ENCODE measurements at places on chromosomes 4 and X.

- DNase-seq: no peak
Measured at GRCh38 chr4:7310451-7310850, 118.1 kb downstream of the SORCS2 start.

GRCh38 chr4:184644553-184645307 lies 4.5 kb downstream of the CASP3 start:
- DNase-seq: no peak

GRCh38 chrX:39564751-39565150 lies 533.0 kb downstream of the BCOR start:
- DNase-seq: no peak

GRCh38 chr4:176614793-176615192 lies 177.9 kb downstream of the VEGFC start:
- no peak for DNase-seq

DNA sequence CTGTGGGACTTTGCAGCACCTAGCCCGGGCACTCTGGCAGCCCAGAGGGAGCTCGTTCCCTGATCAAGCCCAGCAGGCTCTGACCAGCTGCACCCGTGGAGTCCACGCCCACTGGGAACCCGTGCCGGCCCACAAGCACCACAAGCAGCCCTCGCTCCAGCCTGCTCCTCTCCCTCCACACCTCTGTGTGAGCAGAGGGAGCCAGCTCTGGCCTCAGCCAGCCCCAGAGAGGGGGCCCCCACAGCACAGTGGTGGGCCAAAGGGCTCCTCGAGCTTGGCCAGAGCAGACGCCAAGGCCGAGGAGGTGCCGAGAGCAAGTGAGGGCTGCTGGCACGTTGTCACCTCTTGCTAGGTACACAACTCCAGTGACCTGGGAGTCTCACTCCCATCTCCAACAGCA lies 5.1 kb upstream of the UGT2A1 start:
- no peak for DNase-seq

DNA sequence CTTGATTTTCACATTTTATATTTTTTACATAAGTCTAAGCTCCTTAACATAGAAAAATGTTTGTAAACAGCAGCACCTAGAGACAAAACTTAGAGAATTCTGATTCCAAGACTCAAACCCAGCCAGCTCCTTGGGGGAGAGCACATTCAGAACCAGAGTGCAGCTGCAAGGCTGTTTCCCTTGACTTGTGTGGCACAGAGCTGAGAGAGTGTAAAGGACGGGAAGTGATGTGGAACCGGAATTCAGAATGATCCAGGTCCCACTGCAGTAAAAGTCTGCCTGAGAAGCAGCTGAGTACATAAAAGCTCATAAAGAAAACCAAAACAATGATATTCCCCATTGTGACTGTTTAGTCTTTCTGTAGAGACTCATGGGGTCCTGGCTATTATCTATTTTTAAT lies 713.8 kb downstream of the RAB28 start:
- DNase-seq: no peak

GRCh38 chr4:7366954-7367353 lies 67.8 kb downstream of the PSAPL1 start:
- no peak for DNase-seq

- no peak for DNase-seq
Measured at GRCh38 chr4:175953960-175954521, 111.6 kb upstream of the WDR17 start.

GRCh38 chrX:70219938-70220764 lies 14.3 kb upstream of the AWAT1 start:
- no peak for DNase-seq

GRCh38 chr4:110034026-110034393 lies 121.3 kb downstream of the EGF start:
- no peak for DNase-seq

- DNase-seq: no peak
Measured at GRCh38 chr4:55330241-55330640, 15.8 kb upstream of the SRD5A3 start.

DNA sequence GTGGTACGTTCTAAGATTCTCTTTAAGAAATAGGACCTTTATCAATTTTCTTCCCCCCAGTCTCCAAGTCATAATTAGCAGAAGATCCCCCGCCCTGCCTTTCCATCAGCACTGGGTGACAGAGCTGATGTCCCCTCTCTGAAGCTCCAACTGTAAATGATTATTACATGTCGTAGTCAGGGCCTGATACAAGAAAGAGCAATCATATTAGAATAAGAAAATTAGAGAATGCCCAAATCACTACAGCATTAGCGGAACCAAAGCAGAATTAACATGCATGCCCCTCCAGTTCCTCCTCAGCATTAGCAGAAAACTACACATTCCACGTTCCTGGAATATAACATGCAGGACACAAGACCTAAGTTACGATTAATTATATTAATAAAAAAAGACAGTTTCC lies 717 bp downstream of the GPM6B start:
- no peak for DNase-seq

DNA sequence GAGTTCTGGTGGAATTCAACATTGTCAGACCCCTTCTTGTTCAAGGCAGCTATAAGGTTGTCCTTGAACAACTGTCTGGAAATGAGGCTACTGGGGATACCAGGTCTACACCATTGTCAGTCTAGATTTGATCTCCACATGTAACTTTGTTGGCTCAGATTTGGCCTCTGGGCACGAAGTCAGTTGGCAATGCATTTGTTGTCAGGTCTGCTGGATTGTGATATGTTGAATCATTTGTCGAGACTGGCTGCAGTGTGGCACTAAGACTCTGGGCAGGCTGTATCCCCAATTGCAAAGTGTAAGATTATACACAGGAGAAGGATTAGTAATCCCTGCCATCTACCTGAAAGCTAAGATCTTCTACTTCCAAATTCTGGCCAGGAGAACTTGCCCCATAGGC lies 26.5 kb downstream of the ZNF81 start:
- no peak for DNase-seq

- no peak for DNase-seq
Measured at GRCh38 chr4:87856816-87857215, 24.0 kb downstream of the MEPE start.

DNA sequence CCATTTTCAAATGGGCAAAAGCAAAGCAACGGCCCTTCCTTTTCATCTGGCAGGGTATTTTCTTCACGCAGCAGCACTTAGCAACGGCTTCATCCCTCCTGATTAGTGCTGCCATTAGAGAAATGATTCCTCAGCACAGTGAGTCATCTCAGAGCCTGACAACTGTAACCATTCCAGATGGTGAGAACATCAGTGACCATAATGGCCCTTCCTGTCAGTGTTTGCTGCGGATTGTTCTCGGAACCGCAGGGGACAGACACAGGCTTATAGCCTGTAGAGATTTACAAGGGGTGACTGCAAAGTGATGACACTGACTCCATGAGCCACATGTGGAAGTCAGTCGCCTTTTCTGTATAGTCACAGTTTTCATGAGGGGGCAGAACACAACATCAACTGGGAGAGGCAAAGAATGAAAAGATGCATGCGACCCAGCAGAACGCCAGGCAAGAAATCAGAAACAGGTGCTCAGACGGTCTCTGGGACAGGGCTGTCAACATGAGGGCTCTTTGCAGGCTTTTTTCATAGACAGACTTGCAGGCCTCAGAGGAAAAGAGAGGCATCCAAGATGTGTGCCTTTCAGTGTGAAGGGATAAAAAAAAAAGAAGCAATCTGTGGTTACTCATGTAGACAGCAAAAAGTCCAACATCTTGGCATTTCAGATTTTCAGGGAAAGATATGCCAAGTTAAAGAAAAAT lies 69.9 kb upstream of the FBXW7 start:
- DNase-seq: peak; percentile 16

DNA sequence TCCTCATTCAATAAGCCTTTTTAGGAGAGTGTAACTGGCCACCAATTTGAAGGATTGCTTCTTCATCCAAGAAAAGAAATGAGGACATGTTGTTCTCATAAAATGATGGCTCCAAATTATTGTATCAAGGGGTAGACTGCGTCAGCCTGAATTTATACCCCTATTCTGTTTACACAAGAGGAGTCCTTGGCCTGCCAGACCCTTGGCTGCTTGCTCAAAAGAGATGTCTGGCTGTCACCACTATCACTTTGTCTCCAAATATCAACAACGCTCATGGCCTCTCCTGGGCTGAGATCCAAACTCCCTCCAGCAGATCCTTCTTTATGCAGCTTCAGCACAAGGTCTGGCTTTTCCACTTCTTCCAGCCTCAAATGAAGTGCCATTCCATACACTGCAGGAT lies 127.9 kb downstream of the OR13H1 start:
- peak; percentile 9 for DNase-seq

- no peak for DNase-seq
Measured at GRCh38 chrX:30637874-30638815, 15.1 kb upstream of the GK start.

GRCh38 chr4:9893329-9894108 lies 112.1 kb downstream of the DRD5 start:
- no peak for DNase-seq

DNA sequence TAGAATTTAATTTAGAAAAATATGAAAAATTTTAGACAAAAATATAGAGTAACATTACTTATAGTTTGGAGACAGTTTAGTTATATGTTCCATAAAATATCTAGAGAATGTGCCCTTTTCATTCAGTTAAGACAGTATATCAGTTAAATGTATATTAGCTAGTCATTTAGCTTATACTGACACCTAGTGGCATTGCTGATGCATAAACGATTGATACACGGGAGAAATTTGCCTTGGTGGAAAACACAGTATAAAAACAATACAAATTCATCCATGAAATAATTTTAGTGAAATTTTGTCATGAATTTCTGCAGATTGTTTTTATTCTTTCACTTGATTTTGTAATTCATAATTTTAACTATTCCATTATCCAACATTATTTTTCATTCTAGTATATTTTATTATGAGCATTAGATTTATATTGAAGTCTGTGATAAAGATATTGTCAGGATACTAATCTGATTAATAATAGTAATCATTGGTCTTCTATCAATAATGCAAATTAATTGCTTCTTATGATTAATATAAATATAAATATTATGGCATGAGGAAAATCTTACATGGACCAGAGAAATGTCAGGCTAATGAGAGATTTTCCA lies 219.0 kb downstream of the TLL1 start:
- DNase-seq: no peak

- no peak for DNase-seq
Measured at GRCh38 chrX:46587158-46587557, 13.6 kb downstream of the CHST7 start.

DNA sequence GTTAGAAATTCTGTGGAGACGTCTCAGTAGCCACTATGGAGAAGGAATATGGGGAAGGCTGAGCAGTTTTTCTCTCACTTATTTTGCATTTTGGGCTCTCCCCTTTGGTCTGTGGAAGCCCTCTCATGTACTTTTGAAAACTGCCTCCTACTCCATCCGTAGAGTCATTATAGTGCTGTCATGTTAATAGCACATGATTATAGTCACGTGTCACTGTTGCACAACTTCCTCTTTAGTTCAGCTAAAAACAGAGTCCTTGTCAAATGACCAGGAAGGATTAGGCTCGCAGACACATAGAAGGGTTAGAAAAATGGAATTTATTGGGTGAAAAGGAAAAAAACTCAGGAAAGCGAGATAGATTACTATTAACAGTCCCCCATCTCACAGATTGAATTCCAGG lies 258.2 kb upstream of the CXorf51A start:
- DNase-seq: no peak

DNA sequence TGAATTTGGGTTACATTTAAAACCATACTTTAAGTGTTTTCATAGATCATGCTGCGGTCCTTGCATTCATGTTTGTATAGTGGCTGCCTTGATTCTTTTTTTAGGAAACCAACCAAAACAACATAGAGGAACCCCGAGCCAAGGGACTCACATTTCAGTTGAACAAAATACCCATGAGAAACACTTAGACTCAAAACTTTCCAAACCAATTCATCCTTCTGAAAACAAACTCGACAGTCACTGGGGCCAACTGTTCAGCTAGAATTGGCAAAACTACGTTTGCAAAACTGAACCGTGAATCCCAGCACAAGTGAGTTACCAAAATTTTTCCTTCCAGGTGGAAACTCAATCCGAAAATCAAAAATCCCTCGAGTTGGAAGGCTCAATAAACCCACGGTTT lies 1.4 kb downstream of the ADGRA3 start:
- DNase-seq: no peak

DNA sequence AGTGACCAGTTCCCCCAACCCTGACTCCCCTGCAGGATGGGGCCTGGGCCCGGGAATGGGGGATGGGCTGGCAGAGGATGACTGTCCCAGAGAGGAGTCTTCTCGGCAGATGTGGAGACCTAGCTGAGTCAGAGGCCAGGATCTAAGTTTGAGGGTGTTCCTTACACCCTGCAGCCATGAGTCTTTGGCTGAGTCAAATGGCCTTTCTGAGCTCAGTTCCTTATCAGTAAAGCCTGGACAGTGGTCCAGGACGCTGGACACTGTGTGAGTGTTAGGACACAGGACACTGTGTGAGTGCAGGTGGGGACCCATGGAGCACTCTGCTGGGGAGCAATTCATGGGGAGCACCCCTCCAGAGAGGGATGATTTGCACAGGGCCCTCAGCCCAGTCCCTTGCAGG lies 5.0 kb downstream of the IL9R start:
- DNase-seq: no peak

DNA sequence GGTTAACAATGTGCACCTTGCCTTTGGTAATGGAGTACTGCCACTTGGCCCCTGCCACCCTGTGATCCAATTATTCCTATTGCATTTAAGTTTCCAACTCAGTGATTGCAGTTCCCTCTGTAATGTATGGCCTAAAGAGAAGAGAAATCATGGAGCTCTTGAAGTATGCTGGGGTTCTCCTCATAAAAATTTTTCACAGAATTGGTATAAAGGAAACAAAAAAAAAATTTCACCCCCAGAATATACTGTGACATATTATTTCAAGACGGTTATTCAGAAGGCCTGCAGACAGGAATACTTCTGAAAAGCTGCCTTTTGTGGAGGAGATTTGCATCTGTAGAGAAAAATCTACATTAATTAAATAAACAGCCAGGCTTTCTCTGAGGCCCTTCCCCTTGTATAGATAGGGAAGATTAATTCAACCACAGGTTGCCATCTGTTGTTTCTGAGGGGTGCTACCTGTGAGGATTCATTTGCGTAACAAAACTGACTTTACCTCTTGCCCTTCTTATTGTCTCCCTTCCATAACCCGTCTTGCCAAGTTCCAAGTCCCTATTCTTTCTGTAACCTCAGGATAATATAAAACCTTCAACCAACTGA lies 94.8 kb upstream of the LANCL3 start:
- DNase-seq: no peak

Data from BE2C (cell line).